Activated T-cell treated with anti-CD3 and anti-CD28 coated beads for 48 hours (primary cell): ENCODE measurements at places on chromosomes 1 and 21.
A peak's percentile ranks its signal among the peaks of the same experiment; 100 is the strongest.

DNA sequence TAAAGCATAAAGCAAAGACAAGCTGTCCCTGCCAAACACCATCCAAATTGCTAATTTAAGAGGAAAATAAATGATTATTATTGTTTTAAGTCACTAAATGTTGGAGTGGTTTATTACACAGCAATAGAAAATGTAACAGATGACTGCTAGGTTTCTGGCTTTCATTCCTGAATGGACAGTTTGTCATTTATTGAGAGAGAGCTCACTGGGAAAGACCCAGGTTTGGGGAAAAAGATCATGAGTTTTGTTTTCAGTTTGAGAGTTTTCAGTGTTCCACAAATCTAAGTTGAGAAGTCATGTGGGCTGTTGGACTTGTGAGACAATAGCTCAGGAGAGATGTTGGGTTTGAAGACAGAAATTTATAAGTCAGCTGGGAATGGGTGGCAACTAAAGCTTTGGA lies 5.4 kb downstream of the GPA33 start:
- DNase-seq = no peak

- no peak for DNase-seq
Measured at GRCh38 chr1:115063228-115063901, 25.9 kb downstream of the TSPAN2 start.

DNA sequence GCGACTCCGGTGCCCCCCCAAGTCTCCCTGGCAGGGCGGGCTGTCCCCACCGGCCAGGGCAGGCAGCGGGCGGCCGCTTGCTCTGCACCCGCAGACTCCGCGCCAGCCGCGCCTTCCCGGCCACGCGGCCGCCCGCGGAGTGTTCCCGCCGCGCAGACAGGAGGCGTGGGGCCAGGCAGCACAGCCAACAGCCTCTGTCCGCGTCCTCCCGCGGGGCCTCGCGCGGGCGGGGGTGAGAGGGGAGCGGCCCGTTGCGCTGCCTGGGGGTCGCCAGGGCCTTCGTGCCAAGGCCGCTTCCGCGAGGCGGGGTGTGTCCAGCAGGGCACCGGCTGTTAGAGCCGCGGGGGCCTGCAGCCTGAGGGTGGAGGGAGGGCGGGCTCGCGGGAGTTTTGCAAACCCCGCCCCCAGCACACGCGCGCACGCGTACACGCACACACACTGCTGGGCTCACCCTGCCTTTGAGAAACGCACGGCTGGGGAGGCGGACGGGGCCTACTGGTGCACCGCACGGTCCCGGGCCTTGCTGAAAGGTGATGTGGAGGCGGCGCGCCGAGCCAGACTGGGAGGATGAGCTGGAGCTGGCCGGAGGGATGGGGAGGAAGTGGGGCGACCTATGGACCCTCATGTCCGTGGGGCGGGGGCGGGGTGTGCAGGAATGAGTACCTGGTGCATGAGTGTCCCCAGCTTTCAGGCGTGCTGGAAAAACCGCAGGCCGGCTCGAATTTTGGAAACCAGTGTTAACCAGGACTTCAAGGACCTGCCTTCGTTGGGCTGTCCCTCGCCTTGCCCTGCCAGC lies 41.5 kb downstream of the KIAA1614 start:
- DNase-seq = peak; percentile 55

GRCh38 chr1:24344090-24344742 lies 25.1 kb downstream of the GRHL3 start:
- no peak for DNase-seq

DNA sequence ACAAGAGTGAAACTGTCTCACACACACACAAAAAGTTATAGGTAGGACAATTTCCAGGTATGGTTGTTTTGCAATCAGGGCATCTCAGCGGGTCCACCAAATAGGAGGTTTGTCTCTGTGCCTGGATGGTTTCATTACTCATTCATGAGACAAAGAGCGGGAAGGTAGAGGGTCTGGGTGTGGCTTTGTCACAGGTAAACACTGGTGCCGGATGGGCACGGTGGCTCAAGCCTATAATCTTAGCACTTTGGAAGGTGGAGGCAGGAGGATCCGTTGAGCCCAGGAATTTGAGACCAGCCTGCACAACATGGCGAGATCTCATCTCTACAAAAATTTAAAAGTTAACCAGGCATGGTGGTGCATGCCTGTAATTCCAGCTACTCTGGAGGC lies 16.3 kb upstream of the ERVH48-1 start:
- DNase-seq = no peak

- DNase-seq = peak; percentile 14
Measured at GRCh38 chr1:41333146-41333784, 28.0 kb upstream of the FOXO6 start.

DNA sequence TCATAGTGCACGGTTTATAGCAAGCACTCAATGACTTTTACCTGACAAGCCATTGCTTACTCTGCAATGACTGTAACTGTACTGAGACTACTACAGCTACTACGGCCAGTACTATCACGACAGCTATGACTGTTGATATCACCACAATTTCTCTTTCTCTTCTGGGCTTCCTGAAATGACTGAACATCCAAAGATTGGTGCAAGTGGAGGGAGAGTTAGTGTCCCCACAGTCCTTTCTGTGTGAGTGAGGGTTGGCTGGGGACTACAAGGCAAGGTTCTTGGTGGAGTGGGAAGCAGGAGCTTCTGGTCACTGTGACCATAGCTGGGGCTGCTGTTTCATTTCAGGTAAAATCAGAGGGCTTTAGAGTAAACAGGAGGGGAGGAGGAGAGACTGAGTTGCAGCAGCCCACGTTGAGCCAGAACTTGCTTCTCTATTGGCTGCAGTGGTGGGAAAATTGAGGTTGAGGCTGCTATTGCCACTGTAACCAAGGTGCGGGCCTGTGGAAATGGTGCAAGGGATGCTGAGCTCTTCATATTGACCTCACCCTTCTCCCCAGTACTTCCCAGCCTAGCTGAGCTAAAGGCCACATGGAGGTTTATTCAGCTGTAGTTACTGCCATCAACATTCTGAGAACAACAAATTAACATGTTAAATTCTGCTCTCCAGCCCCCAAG lies 14.1 kb upstream of the IL10 start:
- DNase-seq = no peak

DNA sequence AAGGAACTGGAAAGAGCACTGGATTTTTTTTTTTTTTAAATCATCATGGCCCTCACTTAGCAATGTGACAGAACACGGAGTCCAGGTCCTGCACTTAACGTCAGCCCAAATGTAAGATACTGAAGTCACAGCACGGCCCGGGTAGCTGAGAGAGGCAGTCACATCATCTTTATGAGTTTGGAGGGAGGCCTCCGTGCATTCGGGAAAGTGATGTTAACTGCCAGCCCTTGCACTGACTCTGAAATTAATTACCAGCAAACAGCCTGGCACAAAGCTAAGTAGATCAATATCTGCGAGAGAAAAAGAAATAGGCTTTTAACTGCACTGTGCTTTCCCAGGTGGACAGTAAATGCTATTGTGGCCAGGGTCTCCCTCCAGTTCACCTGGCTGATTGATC lies 109.5 kb upstream of the ADAR start:
- no peak for DNase-seq

DNA sequence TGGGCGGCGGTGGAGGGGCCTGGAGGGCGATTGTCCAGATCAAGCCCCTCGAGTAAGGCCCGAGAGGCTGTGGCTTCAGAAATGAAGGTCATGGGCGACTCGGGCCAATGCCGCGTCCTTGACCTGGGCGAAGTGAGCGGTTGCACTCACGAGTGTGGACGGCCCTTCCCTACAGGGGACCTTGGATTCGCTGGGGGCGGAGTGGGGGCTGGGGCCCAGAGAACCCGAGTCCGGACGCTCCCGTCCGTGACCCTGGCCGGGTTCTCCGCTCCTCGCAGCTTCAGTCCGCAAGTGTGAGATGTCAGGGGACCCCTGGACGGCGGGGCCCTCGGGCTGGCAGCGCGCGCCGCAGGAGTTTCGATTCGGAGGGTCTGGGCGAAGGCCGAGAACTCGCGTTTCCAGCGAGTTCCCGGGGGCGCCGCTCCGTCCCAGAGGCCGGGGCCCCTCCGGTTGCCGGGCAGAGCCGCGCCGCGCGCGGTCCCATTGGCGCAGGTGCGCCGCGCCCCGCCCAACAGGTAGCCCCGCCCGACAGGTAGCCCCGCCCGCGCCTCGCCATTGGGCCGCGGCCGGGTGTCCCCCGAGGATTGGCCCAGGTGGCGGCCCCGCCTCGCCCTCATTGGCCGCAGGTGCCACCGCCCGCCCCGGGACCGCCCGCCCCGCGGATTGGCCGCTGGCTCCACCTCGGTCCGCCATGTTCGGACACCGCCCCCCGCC lies at the start of gene PRKCZ:
Gene PRKCZ, plus strand, starts transcription at position 694 of the 714 bp plus-strand sequence. CDS start 220 bp downstream, outside the sequence.
- DNase-seq = peak; percentile 94

- peak; percentile 31 for DNase-seq
Measured at GRCh38 chr1:71047635-71048607, at the start of gene PTGER3. Gene PTGER3 (minus strand): TSS chr1:71047816. CDS start chr1:71047577, 239 bp downstream.
